ENCODE measurements at places on chromosomes 2 and 18. TPM values are rescaled to one million over a fixed set of nuclear protein-coding genes. Genes with fewer than 3 reads are reported as not detected.

PSME4 gene
- total RNA-seq: 59.9 TPM

HOXD11 gene
- total RNA-seq: not detected

HOXD13 gene
- not detected for total RNA-seq

AQP12B gene
- total RNA-seq: not detected

SF3B6 gene
- total RNA-seq: 47.2 TPM

TIMM21 gene
- total RNA-seq: 25.0 TPM

Data from B cell (primary cell).